ENCODE measurements at places on chromosomes 3 and 15.

- DNase-seq: no peak
Observed at GRCh38 chr3:101278727-101279126, 41.6 kb downstream of the IMPG2 start.

DNA sequence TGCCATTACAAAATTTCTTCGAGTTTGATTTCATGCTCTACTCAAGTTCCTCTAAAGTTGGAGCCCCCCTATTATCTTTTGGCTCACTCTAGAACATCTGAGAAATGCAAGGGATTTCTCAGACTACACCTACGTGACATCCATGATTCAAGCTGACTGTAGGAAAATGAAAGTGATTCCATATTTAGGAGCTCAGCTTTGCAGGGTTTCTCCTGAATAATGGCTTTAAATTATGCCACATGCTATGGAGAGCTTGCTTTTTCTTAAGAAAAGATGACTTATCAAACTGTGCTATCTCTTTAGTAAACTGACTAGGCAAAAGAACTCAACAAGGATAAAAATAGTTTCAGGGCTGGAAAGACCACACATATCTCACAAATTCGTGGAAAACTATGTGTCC, 292.1 kb downstream of the LSAMP start:
- DNase-seq: peak; percentile 26

DNA sequence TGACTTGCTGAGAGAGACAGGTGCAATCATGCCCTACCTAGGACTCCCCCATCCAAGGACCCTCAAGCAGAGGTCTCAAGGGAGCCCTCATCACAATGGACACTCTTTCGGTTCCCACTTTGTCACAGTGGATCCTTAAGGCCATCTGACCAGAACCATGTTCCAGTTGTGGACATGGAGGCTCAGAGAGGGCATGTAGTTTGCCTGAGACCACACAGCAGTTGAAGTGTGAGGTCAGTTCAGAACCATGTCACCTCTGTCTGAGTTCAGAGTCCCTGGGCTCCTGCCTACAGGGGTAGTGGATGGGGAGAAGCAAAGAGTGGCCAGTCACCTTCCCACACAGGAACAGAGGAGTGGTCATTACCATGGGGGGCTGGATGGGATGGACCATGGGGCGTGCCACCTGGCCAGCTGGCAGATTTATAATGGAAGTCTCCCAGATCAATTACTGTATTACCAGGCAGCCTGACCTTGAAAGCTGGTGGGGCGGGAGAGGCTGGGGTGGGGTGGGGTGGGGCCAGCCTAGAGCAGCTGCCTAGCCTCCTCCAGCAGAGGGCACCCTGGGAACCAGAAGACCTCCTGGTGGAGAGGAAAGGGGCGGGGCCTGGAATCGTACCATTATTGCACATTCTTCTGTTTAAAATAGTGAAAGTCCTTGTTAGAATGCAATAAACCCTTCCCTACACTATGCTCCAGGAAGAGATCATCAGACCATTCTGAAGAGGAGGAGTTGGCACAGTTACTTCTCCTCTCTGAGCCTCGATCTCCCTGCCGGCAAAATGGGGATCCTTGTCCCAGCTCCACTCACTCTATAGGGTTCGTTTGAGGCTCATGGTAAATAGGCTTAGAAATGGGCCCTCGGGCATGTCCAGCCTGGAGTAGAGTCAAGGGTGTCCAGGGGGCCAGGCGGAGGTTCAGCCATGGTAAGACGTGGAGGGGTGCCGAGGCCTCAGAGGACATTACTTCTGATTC, 26.9 kb upstream of the LINGO1 start:
- DNase-seq: peak; percentile 18

- no peak for DNase-seq
Observed at GRCh38 chr3:191314109-191314728, 15.0 kb upstream of the CCDC50 start.

DNA sequence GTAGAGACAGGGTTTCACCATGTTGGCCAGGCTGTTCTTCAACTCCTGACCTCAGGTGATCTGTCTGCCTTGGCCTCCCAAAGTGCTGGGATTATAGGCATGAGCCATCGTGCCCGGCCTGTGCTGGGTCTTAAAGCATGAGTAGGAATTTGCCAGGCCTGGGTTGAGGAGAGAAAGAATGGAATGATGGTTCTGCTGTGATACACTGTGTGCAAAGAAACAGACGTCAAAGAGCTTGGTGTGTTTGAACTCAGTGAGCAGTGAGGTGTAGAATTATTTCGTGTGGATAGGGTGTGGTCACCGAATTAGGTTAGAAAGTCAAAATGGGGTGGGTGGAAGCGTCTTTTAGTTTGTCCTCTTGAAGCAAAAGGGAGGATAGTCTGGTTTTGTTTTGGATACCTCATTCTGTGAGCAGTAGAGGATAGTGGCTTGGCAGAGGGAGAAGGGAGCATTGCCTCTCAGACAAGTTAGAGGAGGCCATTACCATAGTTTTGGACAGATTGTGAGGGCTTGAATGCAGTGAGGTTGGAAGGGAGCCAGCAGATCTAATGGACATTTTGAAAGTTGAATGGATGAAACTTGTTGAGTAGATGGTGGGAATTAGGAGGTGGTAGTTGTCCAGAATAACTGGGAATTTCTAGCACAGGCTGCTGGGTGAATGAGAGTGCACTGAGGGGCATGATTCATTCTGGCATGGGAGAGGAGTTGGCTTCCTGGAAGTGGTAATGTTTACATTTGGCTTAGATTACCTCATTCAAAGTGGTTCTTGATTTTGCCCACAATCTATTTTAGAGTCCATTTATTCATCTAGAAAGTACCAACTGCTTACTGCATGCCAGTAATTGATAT, 27.2 kb downstream of the AKAP13 start:
- peak; percentile 88 for DNase-seq

DNA sequence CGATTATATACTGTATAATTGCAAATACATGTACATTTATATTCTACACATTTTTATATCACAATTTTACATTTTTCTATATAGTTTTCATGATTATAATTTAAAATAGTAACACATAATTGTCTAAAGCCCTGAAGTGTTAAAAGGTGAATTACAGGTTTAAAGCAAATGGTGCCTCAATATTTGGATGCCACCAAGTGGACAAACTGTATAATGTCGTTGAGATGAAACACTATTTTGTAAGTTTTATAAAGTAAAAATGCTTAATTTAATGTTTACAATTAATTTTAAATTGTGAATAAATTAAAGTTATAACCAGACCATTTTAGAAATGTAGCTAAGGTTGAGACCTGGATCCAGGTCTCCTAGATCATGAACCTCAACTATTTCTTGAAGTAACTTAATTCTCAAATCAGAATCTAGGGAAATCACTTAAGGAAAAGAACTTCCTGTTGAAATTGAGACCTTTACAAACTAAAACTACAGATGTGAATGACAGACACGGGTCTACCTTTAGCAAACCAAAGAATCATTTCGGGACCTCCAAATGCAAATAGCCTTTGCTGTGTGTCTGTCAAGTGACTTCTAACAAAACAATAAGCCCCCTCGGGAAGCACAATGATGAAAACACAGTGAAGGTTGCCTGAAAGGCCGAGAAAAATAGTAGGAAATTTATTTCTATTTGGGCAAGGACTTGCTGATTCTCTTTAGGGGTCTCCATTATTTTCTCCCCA, 37.8 kb downstream of the EHHADH start:
- no peak for DNase-seq

GRCh38 chr3:126530171-126531050, 6.5 kb downstream of the CHST13 start:
- DNase-seq: no peak

GRCh38 chr15:50798684-50799083, 33.2 kb upstream of the SPPL2A start:
- DNase-seq: peak; percentile 63

DNA sequence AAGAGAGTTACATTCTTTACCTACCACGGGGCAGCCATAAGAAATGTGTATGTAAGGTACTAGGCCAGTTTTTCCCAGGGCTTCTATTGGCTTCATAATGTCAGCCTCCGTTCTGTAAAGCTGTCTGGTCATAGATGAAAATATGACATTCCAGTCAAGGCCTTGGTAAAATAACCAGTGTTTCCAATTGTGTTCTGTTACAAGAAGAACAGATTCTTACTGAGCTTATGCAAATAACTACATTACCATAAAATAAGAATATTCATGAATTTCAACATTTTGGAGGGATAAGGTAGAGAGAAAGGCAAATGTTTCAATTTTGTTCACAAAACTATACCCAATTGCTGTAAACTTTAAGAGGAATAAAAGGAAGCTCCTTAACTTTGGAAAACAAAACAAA, 315.5 kb downstream of the THSD4 start:
- no peak for DNase-seq

- DNase-seq: no peak
Observed at GRCh38 chr3:49616491-49616941, 57.6 kb upstream of the APEH start.

- DNase-seq: peak; percentile 42
Observed at GRCh38 chr3:151156618-151157216, 46.3 kb downstream of the GPR171 start.

DNA sequence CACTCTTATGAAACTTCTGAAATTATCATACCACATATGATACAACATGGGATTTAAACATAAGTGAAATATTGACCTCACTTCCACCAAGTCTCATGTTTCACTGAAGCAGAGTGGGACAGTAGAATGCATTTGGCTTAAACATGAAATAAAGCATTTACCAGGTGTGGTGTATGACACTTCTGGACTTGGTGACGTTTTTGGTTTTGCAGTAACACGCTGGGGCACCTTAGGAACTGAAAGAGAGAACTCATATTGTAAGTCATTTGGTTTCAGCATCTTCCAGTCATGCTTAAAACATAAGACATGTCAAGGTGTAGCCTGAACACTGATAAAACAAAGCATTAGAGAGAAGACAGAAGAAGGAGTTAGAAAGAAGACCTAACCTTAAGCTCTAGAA, 95.3 kb downstream of the TFG start:
- no peak for DNase-seq

- no peak for DNase-seq
Observed at GRCh38 chr3:4029135-4029534, 229.9 kb downstream of the LRRN1 start.

DNA sequence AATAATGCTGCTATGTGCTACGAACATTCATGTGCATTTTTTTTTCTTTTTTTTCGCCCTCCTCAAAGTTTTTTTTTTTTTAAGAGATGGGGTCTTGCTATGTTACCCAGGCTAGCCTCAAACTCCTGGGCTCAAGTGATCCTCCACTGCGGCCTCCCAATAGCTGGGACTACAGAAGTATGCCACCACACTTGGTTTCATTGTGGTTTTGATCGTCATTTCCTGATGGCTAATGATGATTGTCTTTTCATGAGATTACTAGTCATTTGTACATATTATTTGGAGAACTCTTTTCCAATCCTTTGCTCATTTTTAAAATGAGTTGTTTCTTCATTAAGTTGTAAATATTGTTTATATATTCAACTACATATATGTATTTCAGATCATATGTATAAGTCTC, 48.8 kb downstream of the FBXO22 start:
- no peak for DNase-seq

GRCh38 chr3:155377847-155378246, 84.4 kb upstream of the STRIT1 start:
- DNase-seq: no peak

All from LHCN-M2 (cell line).